ENCODE measurements at places on chromosomes 7 and 10.
A peak's percentile ranks its signal among the peaks of the same experiment; 100 is the strongest.

GRCh38 chr7:115721293-115722217 lies 309.0 kb downstream of the TFEC start:
- no peak for DNase-seq

GRCh38 chr7:41881331-41882130 lies 178.6 kb upstream of the INHBA start:
- DNase-seq = peak; percentile 68

- DNase-seq = peak; percentile 70
Observed at GRCh38 chr7:44291066-44291732, 34.2 kb downstream of the CAMK2B start.

DNA sequence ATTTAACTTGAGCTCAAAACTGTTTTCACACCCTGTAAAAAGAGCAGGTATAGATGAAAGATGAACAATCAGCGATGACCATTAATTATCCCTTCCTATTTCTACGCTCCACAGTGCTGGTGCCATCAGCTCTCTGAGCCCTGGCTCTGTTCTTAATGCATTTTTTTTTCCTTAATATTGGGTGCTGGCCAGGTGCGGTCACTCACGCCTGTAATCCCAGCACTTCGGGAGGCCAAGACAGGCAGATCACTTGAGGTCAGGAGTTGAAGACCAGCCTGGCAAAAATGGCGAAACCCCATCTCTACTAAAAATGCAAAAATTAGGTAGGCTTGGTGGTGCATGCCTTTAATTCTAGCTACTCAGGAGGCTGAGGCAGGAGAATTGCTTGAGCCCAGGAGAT lies 4.2 kb downstream of the STEAP4 start:
- DNase-seq = no peak

- DNase-seq = peak; percentile 74
Observed at GRCh38 chr7:150322833-150323681, at the start of the genes ACTR3C and LRRC61. TSS of gene ACTR3C (minus strand) at chr7:150323545. CDS start at chr7:150295296, 28,249 bp downstream. TSS of gene LRRC61 (plus strand) at chr7:150323355. CDS start at chr7:150336862, 13,507 bp downstream.

DNA sequence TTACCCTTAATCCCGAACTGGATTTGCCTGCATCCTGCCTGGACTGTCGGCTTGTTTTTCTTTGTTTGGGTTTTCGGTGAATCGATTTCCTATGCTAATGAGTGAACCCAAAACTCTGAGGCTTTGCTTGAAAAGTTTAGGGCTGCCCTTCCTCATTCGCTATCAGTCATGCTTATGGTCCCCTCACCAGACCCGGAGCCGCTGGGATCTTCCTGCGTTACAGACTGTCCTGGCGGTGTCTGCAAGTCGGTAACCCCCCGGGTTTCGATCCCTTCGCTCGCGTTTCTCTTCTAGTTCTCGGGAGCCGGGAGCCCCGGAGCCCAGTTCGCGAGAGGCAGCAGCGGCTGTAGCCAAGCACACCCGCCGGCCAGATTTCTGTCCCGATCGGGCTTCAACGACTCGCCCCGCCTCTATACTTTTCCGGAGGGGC lies 2.2 kb downstream of the EMX2 start:
- DNase-seq = no peak

DNA sequence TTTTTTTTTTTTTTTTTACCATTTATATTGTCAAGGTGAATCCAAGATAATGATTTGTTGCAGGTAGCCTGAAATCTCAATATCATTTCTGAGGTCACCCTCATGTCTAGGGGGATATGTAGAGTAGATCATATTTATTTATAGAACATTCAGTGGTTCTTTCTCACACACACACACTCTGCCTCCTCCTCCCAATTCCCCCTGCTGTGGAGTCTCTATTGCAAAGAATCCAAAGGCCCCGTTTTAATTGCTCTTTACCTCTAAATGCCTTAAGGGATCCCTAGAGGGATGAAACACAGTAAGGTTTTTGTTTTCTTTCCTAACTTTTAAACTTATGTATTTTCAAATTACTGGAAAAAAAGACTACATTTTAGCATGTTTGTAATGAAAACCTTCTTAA lies 170.0 kb downstream of the PRKG1 start:
- DNase-seq = no peak

DNA sequence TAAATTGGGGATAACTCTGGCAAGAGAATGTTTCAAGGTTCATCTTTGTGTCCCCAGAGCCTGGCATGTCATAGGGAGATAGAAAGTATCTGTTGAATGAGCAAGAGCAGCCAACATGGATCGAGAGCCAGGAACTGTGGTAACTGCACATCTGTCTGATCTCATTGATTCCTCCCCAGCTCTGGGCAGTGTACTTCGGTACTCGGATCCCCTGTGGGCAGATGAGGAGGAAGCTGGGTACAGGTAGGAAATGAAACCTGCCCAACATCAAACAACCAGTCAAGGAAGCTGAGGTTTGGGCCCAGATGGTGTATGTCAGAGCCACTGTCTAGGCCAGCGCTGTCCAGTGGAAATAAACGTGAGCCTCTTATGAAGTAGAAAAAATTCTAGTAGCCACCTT lies 76.4 kb downstream of the GRK5 start:
- peak; percentile 31 for DNase-seq

DNA sequence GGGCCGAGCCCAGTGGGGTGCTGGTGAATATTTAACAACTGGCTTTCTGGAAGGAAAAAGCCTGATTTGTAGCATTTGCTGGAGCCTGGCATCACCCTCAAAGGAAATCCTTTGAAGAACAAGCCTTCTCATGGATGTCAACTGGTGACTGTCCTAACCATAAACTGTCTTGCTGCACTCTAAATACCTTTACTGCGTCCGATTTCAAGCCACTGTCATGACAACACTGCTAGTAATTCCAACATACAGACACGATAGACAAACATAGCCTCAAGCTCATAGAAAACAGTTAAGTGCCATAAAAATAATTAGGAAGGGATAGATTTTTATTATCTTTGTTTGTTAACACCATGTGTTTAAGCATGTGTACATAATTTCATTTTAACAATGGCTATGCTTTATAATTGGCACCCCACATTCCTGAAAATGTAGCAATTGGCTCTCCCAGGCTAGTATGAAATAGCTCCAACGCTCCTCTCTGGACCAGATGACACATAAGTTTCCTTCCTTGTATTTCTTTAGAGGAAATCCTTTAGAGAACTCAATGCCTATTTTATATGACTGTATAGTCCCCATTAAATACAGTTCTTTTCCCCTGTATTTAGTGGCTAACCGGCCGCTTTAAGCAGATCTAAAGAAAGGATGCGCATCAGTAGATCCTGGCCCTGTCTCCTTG lies 273.4 kb downstream of the PRPF18 start:
- DNase-seq = no peak

DNA sequence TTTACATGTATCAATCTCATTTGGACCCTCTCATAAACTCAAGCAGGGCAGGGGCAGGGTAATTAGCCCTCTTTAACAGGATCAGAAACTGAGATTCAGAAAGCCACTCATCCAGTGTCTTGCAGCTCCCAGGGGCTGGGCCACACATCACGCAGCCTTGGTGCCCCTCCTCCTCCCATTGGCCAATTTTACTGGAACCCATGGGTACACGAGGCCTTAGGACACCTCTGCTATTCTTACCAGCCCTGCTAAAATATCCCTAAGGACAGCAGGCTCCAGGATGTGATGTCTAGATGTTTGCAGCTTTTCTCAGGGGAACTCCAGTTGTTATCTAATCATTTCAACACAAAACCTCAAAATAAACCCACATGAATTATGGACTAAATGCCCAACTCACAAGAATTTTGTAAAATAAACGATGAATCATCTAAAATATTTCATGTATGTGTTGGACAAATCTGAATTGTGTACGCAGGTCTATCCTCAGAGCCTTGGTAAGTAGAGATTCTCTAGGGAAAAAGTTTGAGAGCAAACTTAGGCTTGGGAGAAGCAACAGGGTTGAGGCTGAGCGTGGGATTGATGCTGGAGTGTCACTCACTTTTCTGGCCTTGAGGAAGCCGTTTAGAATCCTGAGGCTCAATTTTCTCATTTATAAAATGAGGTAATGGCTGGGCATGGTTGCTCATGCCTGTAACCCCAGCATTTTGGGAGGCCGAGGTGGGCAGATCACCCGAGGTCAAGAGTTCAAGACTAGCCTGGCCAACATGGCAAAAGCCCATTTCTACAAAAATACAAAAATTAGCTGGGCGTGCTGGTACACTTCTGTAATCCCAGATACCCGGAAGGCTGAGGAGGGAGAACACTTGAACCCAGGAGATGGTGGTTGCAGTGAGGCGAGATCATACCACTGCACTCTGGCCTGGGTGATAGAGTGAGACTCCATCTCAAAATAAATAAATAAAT lies 69.7 kb upstream of the TNS3 start:
- no peak for DNase-seq
